ENCODE measurements at places on chromosomes 13 and 19. TPM values are rescaled to one million over a fixed set of nuclear protein-coding genes. Genes with fewer than 3 reads are reported as not detected.

Gene CAPN12
- total RNA-seq = 9.9 TPM

Gene SLAIN1
- 20.0 TPM for total RNA-seq

Gene SIGLECL1
- total RNA-seq = not detected

DNA sequence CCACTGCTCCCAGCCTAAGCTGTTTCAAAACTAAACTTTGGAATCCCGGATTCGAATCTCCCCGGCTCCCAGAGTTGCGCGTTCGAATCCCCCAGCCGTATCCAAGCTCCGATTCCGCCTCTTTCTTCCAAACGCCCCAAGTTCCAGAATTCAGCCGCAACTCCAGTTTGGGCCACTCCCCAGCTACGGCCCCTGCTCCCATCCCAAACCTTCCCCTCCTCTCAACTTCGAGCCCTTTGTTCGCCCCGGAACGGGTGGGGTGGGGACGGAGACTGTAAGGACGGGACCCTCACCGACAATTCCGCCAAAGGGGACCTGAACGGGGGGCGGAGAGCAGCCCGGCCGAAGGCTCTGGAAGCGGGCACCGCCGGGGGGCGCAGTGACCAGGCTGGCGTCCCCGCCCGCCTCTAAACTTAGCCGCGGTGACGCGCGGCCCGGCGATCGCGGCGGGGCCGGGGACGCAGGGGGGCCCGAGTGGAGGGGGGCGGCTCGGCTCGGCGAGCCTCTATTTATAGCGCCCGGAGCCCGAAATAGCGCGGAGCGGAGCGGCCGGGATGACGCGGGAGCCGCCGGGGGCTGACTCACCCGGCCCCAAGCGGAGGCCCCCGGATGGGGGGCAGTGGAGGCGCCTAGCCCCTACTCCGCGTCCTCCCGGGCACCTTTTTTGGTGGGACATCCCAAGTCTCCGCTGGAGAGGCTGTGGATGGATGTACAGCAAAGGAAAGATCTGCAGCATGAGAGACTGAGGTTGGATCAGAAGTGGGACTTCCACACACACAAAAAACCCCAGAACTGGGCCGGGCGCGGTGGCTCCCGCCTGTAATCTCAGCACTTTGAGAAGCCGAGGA lies 4.9 kb upstream of the ERCC1 start:
- H3K4me3 ChIP-seq = peak overlapping the region; percentile 61
- H3K4me1 ChIP-seq = peaks cover 28% of the 10 kb centered on the region
- peak overlapping the region; percentile 3 for H3K27ac ChIP-seq
- no peaks in the 10 kb centered on the region for H3K27me3 ChIP-seq
- no peak for DNase-seq

DNA sequence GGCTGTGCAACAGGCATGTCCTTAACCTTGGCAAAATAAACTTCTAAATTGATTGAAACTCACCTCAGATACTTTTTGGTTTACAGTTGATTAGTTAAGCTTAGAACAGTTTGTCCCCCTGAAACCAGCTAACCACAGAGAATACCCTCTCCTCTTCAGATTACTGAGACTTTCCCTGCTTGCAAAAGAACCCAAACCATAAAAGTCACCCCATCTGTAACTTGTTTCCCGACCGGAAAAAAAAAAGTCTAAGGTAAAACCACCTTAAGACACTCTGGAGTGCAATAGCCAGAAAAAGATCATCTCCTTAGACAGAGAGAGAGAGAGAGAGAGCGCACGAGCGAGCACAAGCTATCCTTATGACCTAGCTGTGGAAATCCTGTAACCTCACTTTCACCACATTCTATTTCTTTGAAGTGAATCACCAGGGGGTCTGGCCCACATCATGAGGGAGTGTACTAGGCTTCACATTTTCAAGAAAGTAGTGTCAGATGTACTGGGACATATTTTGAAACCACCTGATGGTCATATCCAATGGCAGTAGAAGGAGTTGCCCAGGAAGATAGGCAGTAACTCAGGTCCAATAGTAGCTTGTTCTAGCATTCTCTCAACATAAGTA lies 11.1 kb upstream of the GTF2F2 start:
- H3K36me3 ChIP-seq = no peaks in the 10 kb centered on the region
- DNase-seq = no peak
- no peaks in the 10 kb centered on the region for H3K27me3 ChIP-seq
- no peaks in the 10 kb centered on the region for H3K4me1 ChIP-seq
- no peak overlapping the region for H3K27ac ChIP-seq

- H3K4me3 ChIP-seq = no peak overlapping the region
- H3K4me1 ChIP-seq = no peaks in the 10 kb centered on the region
- no peak for DNase-seq
- H3K36me3 ChIP-seq = no peaks in the 10 kb centered on the region
These were observed 5.4 kb downstream of the NLRP12 start for GRCh38 chr19:53818756-53819155.

DNA sequence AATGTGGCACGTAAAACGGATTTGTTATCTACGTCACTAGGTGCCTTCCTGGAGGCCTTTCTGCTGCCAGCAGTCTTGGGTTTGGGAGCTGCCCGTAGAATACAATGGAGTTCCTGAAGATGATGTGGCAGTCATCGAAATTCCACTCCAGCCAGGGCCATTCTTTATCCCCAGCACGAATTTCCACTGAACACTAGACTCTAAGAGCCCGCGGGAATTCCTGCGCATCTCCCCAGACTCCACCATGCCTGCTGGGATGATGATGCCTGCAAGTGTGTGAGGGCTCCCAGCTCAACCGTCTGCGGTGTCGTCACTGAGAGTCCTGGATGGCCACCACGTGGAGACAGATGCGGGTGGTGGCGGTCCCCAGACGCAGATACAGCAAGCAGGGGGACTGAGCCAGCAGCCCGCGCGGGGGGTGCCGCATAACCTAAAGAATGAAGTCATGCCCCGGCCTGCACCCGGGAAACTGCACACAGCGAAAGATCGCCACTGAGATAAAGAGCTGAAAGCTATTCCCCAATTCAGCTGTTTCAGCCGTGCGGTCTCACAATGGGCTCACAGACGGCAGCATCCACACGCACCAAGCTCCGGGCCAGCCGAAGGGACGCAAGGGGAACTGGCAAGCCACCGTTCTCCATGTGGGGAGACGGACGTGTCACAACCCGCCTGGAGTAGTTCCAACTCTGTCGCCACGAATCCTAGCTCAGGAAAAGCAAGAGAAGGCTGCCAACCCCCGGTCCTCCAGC lies 41.1 kb downstream of the COL4A1 start:
- H3K4me1 ChIP-seq = peaks cover 14% of the 10 kb centered on the region
- H3K4me3 ChIP-seq = no peak overlapping the region
- no peaks in the 10 kb centered on the region for H3K27me3 ChIP-seq
- peak overlapping the region; percentile 40 for H3K27ac ChIP-seq
- DNase-seq = no peak

DNA sequence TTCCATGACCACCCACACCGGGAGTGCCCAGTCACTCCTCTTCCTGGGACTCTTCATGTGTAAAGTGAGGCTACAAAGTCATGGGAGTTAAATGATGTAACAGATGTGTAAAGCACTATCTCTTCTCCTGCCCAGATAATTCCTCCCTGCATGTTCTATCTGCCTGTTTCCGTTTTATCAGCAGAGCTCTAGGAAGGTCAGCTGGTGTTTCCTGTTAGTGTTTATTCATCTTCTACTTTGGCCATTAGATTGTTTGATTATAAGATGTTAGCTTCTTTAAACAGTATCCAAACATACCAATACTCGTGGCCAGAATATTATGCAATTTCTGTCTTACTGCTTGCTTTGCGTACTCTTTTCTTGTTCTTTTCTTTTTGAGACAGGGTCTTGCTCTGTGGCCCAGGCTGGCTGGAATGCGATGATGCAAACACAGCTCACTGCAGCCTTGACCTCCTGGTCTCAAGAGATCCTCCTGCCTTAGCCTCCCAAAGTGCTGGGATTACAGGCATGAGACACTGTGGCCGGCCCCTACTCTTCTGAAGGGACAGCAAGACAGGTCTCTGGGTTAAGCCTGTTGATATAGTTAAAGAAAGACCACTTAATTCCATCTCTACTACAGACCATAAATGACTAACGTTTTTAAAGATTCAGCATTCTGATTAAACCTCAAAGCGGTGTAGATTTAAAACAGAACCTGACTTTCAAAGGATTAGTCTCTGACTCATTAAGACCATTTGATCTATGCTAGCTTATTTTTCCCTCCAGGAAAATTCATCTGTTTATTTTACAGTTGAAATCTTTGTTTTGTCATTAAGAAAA lies 97.4 kb upstream of the AKAP11 start:
- no peaks in the 10 kb centered on the region for H3K36me3 ChIP-seq
- no peaks in the 10 kb centered on the region for H3K27me3 ChIP-seq
- H3K4me1 ChIP-seq = no peaks in the 10 kb centered on the region
- no peak for DNase-seq

DNA sequence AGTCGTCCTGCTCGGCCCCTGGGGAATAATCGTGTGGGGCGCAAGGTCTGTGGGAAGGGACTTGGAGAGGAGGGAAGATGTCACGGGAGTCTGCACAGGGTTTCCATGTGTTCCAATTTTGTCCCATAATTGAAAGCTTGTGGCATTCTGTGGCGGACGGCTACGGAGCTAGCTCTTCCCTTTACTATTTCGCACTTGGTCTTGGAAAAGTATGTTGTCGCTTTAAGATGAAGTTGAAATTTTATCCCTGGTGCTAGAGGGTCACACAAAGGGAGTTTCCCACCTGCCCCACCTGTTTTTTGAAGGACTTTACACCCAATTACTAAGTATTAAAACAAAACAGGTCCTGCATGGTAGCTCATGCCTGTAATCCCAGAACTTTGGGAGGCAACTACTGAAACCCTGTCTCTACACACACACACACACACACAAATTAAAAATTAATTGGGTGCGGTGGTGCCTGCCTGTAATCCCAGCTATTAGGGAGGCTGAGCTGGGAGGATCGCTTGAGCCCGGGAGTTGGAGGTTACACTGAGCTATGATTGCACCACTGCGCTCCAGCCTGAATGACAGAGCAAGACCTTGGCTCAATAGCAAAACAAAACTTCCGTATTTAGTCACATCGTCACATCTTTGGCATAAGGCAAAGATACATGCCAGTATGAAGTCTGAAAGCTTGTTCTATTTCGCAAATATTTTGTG lies 967 bp upstream of the TPT1 start:
- H3K4me3 ChIP-seq = peak overlapping the region; percentile 52
- no peaks in the 10 kb centered on the region for H3K27me3 ChIP-seq
- H3K4me1 ChIP-seq = peaks cover 34% of the 10 kb centered on the region
- H3K36me3 ChIP-seq = peaks cover 11% of the 10 kb centered on the region
- DNase-seq = peak; percentile 47
- peak overlapping the region; percentile 91 for H3K27ac ChIP-seq

DNA sequence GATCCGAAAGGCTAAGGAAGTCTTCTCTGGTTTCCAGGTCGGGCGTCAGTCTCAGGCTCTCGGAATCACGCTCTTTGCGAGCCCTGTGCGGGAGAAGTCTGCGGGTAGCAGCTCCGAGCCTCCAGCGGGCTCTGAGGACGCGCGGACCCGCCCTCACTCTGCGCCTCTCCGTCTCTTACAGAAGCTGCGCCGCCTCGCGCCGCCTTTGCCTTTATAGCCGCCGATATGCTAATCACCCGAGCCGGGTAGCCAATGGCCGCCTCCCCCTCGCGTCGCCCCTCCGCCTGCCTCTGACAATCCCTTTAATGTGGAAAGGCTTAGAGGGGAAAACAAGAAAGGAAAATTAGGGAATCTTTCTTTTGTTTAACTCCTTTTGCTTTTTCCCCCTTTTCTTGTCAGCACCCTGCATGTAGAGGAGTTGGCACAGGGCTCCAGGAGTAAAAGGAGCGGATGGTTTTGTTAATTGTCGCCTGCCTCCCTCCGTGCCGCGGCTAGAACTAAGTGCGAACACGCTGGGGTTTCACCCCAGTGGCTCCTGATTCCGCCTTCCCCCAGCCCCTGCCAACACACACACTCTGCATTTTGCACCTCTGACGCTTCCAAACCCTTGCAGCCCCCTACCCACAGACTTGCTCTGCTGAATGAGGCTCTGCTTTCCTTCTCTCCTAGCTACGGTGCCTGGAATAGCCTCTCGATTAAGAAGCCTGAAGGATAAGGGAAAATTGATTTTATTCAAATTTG lies at the start of gene PCDH8:
PCDH8 (minus strand) TSS at position 186 of the 741 bp plus-strand sequence. CDS start 204 bp downstream, outside the sequence.
- no peak within 1 kb of the TSS for H3K27ac ChIP-seq
- peaks cover 44% of the 10 kb centered on the region for H3K4me1 ChIP-seq
- DNase-seq = no peak
- no peaks in the 10 kb centered on the region for H3K36me3 ChIP-seq
- no peaks in the 10 kb centered on the region for H3K27me3 ChIP-seq

DNA sequence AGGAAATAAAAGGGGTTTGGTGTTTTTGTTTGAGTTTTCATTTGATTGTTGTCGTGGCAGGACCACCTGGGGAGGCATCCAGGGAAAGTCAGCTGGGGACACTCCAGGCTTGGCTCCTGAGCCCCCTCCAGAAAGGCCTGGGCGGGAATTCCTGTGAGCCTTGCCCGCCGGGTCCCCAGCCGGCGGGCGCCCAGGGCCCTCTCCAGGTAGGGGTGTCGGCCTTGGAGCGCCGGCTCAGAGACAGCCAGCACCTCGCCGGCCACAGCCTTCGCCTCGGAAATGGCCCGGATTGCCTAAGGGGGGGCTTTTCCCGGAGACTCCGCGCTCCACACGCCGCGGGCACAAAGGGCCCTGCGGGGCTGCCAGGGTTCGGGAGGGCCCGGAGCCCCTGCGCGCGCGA lies 125.0 kb downstream of the TNFRSF19 start:
- no peak overlapping the region for H3K27ac ChIP-seq
- DNase-seq = no peak
- H3K27me3 ChIP-seq = no peaks in the 10 kb centered on the region
- peaks cover 13% of the 10 kb centered on the region for H3K4me1 ChIP-seq
- H3K4me3 ChIP-seq = no peak overlapping the region

DNA sequence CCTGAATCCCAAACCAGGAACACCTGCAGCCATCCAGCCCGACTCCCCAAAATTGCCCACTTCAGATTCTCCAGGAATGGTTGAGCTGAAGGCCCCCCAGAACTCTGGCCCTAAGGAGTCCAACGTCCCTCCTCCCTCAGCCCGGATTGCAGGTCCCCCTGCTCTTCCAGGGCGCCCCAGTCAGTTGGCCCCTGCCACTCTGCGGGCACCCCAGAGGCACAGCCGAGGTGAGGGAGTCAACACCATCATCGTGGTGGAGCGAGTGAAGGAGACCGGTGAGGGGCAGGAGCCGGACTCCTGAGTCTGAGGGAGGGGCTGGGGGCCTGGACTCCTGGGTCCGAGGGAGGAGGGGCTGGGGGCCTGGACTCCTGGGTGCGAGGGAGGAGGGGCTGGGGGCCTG lies 2.2 kb downstream of the GFY start:
- H3K36me3 ChIP-seq = no peaks in the 10 kb centered on the region
- peaks cover 26% of the 10 kb centered on the region for H3K4me1 ChIP-seq
- peaks cover 79% of the 10 kb centered on the region for H3K27me3 ChIP-seq
- no peak overlapping the region for H3K27ac ChIP-seq
- DNase-seq = no peak
- H3K4me3 ChIP-seq = no peak overlapping the region

- no peaks in the 10 kb centered on the region for H3K36me3 ChIP-seq
- no peak overlapping the region for H3K4me3 ChIP-seq
- peaks cover 24% of the 10 kb centered on the region for H3K4me1 ChIP-seq
- DNase-seq = no peak
- H3K27me3 ChIP-seq = no peaks in the 10 kb centered on the region
- H3K27ac ChIP-seq = peak overlapping the region; percentile 5
These were observed 8.3 kb downstream of the COL4A1 start for GRCh38 chr13:110298505-110299282.

- no peaks in the 10 kb centered on the region for H3K4me1 ChIP-seq
- no peaks in the 10 kb centered on the region for H3K27me3 ChIP-seq
- no peaks in the 10 kb centered on the region for H3K36me3 ChIP-seq
- no peak overlapping the region for H3K27ac ChIP-seq
These were observed 12.8 kb downstream of the TMEM255B start for GRCh38 chr13:113771709-113772331.

All from body of pancreas (tissue), 4 donors.